ENCODE measurements at places on chromosomes 3 and 15.

- no peak overlapping the region for H3K27ac ChIP-seq
- no peaks in the 10 kb centered on the region for H3K27me3 ChIP-seq
- H3K4me1 ChIP-seq: peaks cover 71% of the 10 kb centered on the region
- no peaks in the 10 kb centered on the region for H3K36me3 ChIP-seq
- no peak for DNase-seq
- no peak overlapping the region for H3K4me3 ChIP-seq
Measured at GRCh38 chr3:46283881-46284450, 41.7 kb downstream of the CCR3 start.

DNA sequence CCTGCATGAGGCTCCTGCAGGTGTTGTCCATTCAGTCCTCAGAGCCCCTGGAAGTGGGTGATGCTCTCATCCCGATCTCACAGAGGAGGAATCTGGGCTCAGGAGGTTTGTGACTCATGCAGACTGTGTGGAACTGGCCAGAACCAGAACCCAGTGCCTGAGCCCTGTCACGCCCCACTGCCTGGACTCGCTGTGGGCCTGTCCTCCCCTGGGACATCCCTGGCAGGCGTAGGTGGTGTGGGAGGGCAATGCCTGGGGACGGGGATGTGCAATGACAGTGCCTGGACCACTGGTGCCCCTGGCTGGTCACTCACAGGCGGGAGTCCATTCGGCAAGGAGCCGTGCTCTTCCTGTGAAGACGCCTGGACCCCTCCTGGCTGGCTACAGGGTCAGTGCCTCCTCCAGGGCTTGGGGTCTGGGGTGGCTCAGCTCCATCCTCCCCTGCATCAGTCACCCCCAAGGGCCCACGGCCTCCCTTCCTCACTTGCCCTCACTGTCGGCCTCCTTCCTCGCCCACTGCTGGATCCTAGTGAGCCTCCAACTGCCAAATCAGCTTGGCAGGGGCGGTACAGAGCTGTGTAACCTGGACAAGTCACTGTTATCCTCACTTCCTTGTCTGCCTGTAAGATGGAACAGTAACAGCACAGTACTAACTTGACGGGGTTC, 14.9 kb downstream of the PSTPIP1 start:
- H3K4me1 ChIP-seq: peaks cover 86% of the 10 kb centered on the region
- no peak overlapping the region for H3K4me3 ChIP-seq
- DNase-seq: no peak
- peaks cover 34% of the 10 kb centered on the region for H3K36me3 ChIP-seq
- no peaks in the 10 kb centered on the region for H3K27me3 ChIP-seq

- no peak overlapping the region for H3K27ac ChIP-seq
- DNase-seq: no peak
- no peak overlapping the region for H3K4me3 ChIP-seq
- no peaks in the 10 kb centered on the region for H3K4me1 ChIP-seq
- peaks cover 3% of the 10 kb centered on the region for H3K36me3 ChIP-seq
Measured at GRCh38 chr3:150443331-150443741, 35.2 kb downstream of the TSC22D2 start.

- peaks cover 29% of the 10 kb centered on the region for H3K36me3 ChIP-seq
- H3K27me3 ChIP-seq: no peaks in the 10 kb centered on the region
- H3K27ac ChIP-seq: no peak overlapping the region
- H3K4me1 ChIP-seq: no peaks in the 10 kb centered on the region
- no peak overlapping the region for H3K4me3 ChIP-seq
- no peak for DNase-seq
Measured at GRCh38 chr3:11601446-11602238, 42.1 kb downstream of the VGLL4 start.

- H3K4me1 ChIP-seq: peaks cover 14% of the 10 kb centered on the region
- no peak overlapping the region for H3K4me3 ChIP-seq
- no peak for DNase-seq
- H3K27me3 ChIP-seq: no peaks in the 10 kb centered on the region
- H3K27ac ChIP-seq: no peak overlapping the region
- no peaks in the 10 kb centered on the region for H3K36me3 ChIP-seq
Measured at GRCh38 chr3:150599611-150600297, 3.4 kb upstream of the SELENOT start.

GRCh38 chr15:47796339-47796738, 79.0 kb downstream of the SEMA6D start:
- no peak overlapping the region for H3K27ac ChIP-seq
- no peaks in the 10 kb centered on the region for H3K4me1 ChIP-seq
- DNase-seq: no peak
- no peak overlapping the region for H3K4me3 ChIP-seq
- H3K27me3 ChIP-seq: no peaks in the 10 kb centered on the region

- H3K4me1 ChIP-seq: peaks cover 19% of the 10 kb centered on the region
- peaks cover 2% of the 10 kb centered on the region for H3K36me3 ChIP-seq
- no peak for DNase-seq
Measured at GRCh38 chr3:48086705-48087104, 70.5 kb upstream of the MAP4 start.

GRCh38 chr15:61936528-61937195, 123.6 kb downstream of the VPS13C start:
- H3K27me3 ChIP-seq: no peaks in the 10 kb centered on the region
- no peak overlapping the region for H3K27ac ChIP-seq
- H3K36me3 ChIP-seq: peaks cover 51% of the 10 kb centered on the region
- DNase-seq: no peak
- H3K4me3 ChIP-seq: no peak overlapping the region

- DNase-seq: no peak
- no peak overlapping the region for H3K27ac ChIP-seq
- H3K27me3 ChIP-seq: no peaks in the 10 kb centered on the region
- no peak overlapping the region for H3K4me3 ChIP-seq
- H3K4me1 ChIP-seq: no peaks in the 10 kb centered on the region
Measured at GRCh38 chr3:134002306-134002705, 27.4 kb downstream of the SLCO2A1 start.

GRCh38 chr3:139118835-139119234, 74.1 kb upstream of the PRR23C start:
- H3K27ac ChIP-seq: no peak overlapping the region
- H3K27me3 ChIP-seq: no peaks in the 10 kb centered on the region
- no peaks in the 10 kb centered on the region for H3K4me1 ChIP-seq
- DNase-seq: no peak

DNA sequence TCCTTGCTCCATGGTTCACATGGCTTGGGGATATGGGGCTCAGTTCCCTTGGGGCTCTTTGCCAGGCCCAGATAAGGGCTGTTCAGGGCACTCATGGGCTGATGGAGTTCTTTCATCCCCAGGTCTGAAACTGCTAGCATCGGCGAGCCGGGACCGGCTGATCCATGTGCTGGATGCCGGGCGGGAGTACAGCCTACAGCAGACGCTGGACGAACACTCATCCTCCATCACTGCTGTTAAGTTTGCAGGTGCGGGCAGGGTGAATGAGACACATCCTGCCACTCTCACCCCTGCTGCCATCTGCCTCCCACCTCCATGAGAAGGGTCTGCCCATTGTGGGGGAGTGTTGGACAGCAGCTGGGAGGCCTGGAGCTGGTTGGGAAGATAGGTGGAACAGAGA, 11.1 kb upstream of the JMJD7 start:
- peaks cover 2% of the 10 kb centered on the region for H3K4me1 ChIP-seq
- H3K36me3 ChIP-seq: peaks cover 79% of the 10 kb centered on the region
- no peaks in the 10 kb centered on the region for H3K27me3 ChIP-seq
- no peak for DNase-seq
- no peak overlapping the region for H3K27ac ChIP-seq
- no peak overlapping the region for H3K4me3 ChIP-seq
